Sciatic nerve (tissue), 2 donors: ENCODE measurements at places on chromosomes 7 and 10.

DNA sequence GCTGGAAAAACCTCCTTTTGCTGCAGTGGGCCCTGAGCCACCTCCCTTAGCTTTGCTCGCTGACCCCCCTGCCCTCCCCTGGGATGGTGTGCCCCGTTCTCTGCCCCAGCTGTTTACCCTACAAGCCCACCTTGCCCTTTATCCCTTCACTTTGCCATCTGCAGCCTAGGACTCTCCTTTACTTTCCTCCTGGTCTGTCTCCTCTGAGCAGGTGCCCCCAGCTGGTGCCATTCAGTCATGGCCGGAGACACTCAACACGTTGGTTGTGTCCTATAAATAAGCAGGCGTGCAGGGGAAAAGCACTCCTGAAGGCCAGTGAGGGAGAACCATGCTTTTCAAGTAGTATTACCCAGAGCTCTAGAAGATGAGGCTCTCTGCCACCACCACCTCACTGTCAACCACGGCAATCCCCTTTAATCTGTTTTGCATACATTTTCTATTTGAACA is 6.1 kb downstream of the RASSF4 start:
- DNase-seq: no peak

GRCh38 chr7:42091461-42092291 is 145.3 kb downstream of the GLI3 start:
- no peak for DNase-seq

- no peak for DNase-seq
Observed at GRCh38 chr7:132112106-132112505, 464.2 kb downstream of the PLXNA4 start.

- no peak for DNase-seq
Observed at GRCh38 chr7:73577627-73578341, 595 bp downstream of the TBL2 start.

DNA sequence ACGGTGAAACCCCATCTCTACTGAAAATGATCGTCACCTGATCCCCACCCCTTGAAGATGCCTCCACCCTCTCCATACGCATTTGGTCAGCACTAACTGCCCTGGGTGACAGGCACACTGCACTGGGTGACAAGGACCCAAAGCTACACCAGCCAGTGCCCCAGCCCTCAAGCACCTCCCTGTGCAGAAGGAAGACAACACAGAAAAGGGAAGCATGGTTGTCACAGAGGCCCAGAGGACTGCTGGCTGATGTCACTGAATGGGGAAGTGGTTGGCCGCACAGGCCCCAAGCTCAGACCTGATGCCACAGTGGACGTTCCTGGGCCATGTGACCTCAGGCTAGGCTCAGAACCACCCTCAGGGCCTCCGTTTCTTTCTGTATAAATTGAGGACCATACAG is 4.2 kb upstream of the PILRA start:
- DNase-seq: no peak
